Right lung (tissue), 10 donors: ENCODE measurements at places on chromosomes 2 and 18. TPM values are rescaled to one million over a fixed set of nuclear protein-coding genes. Genes with fewer than 3 reads are reported as not detected.

ANKRD62 gene
- 0.09 TPM for polyA plus RNA-seq

MTCL1 gene
- 16.7 TPM for polyA plus RNA-seq

- no peak for DNase-seq
Measured at GRCh38 chr2:102028470-102028869, 36.7 kb downstream of the IL1R2 start.

- DNase-seq: peak; percentile 94
Measured at GRCh38 chr2:43221763-43222474, 4.5 kb downstream of the ZFP36L2 start.
